Activated CD4-positive, alpha-beta memory T cell treated with anti-CD3 and anti-CD28 coated beads, Interleukin-2, amount 10 ng/mL, durations not matched to agents 7 days and 5 days (primary cell): ENCODE measurements at places on chromosomes 4 and X. TPM values are rescaled to one million over a fixed set of nuclear protein-coding genes. Genes with fewer than 3 reads are reported as not detected.

CT47B1 gene
- not detected for total RNA-seq

C4orf50 gene
- 1.0 TPM for total RNA-seq

KIF4A gene
- total RNA-seq, result 34.0 TPM

KIAA1210 gene
- total RNA-seq, result not detected

BMPR1B gene
- not detected for total RNA-seq

SCML1 gene
- total RNA-seq, result 0.50 TPM

ETDB gene
- not detected for total RNA-seq

ZNF711 gene
- 0.18 TPM for total RNA-seq

DNA sequence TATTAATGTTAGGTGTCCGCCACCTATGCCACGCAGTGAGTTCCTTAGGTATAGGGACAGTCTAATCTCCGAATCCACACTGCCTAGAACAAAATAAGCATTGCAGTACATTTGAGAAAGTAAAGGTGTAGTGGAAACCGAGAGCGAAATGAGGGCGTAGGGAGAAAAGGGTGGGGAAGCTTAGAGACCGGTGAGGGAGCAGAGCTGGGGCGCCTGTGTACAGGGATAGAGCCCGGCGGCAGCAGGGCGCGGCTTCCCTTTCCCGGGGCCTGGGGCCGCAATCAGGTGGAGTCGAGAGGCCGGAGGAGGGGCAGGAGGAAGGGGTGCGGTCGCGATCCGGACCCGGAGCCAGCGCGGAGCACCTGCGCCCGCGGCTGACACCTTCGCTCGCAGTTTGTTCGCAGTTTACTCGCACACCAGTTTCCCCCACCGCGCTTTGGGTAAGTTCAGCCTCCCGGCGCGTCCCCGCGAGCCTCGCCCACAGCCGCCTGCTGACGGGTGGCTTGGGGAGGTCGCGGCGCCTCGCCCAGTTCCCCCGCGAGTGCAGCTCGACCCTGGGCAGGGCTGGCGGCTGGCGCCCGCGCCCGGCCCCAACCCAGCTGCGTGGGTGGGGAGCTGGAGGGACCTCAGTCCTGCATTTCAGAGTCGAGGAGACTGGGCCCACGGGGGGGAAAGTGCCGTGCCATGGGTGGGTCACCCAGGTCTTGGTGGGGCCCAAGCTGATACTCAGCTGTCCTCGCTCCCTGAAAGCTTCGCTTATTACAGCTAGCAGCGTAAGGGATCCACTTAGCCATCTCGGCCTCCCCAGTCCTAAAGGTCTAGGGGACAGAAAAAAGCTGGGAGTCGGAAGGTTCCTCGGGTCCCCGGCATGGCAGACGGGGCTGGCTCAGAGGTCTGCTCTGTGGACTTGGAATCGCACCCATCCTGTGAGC is at the start of gene ANXA3:
ANXA3 (plus strand) TSS at position 351 of the 932 bp plus-strand sequence. CDS start 2,704 bp downstream, outside the sequence.
- DNase-seq, result peak; percentile 16

DNA sequence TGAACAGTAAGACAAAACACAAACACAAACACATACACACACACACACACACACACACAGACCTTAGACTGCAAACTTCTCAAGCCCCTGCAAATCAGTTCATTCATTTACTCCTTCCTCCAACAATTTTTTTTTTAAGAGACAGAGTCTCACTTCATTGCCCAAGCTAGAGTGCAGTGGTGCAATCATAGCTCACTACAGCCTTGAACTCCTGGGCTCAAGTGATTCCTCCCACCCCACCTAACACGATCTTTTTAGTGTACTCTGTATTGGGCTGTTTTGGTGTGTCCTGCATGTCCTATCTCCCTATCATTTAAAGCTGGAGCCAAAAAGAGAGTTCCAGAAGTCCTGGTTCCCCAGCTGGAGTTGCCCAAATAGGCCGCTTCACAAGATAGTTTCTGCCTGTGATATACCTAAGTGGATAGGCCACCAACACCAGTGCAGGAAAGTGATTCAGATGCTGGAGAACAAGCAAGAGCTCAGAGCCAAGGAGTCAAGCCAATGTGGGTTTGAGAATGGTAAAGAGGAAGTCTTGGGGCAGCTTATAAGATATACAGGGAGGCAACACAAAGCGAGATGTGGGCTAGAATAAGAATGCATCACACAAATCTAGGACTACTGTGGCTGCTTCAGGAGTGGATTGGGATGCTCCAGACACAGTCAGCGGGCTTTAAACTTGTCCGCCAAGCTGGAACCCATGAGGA is 85.4 kb upstream of the RAPGEF2 start:
- no peak for DNase-seq

DNA sequence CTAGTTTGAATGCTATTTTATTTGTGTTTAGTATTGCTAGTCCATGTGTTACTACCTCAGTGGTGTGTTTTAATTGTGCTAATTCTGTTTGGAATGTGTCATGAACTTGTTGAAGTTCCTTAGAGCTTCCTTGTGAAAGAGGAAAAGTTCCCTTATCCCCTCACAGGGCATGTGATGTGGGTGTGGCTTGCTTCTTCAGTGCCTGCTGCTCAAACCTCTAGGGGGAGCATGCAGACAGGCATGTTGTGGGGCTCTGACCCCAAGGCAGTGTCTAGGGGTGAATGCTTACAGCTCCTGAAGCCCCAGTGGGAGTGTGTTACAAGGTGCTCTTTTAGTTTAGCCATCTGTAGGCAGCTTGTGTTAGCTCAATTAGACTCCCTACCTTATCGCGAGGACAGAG is 86.5 kb downstream of the MAGED4 start:
- DNase-seq, result peak; percentile 16

DNA sequence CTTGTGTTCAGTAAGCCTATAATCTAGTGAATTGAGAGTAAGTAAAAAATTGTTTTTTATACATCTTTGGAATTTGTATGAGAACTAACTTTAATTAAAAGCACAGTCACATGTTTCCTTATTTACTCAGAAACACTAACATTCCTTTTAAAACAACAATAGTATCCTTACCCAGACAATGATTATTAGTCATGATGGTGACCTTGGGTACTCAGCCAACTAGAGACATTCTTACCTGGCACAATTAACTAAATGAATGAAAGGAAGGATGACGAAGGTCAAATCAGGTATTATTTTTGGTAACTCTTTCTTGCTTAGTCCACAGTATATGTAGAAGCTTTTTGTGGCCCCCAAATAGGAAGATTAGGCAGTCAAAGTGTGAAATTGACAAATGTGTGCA is 901.0 kb downstream of the FAT4 start:
- no peak for DNase-seq

DNA sequence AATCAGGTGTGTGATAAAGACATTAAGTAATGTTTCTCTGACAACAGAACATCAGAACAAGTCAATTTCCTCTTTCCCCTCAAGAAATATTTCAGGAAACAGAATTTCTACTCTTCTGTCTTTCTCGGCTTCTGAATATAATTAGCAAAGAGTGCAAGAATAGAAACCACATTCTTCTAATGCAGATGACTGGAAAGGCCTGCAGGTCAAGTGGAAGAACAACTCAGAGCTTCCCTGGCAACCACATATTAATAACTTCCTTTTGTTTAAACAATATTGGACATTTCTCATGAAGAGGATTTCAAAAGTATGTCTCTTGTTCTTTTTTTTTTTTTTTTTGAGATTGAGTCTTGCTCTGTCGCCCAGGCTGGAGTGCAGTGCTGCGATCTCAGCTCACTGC is 225.5 kb downstream of the PARM1 start:
- no peak for DNase-seq

- DNase-seq, result no peak
These were observed 321.6 kb downstream of the ARHGAP10 start for GRCh38 chr4:148053298-148054003.

DNA sequence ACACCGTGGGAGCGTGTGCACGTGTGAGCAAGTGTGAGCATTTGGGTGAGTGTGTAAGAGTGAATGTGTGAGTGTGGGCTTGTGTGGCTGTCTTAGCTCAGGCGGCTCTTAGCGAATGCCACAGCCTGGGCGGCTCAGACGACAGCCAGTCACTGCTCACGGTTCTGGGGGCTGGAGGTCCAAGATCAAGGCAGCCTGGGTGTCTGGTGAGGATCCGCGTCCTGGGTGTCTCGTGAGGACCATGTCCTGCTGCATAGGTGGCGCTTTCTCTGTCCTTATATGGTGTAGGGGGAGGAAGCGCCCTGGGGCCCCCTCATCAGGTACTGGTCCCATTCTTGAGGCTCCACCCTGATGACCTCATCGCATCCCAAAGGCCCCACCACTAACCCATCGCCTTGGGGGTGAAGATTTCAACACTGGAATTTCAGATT is 4.5 kb downstream of the DOK7 start:
- DNase-seq, result no peak

DNA sequence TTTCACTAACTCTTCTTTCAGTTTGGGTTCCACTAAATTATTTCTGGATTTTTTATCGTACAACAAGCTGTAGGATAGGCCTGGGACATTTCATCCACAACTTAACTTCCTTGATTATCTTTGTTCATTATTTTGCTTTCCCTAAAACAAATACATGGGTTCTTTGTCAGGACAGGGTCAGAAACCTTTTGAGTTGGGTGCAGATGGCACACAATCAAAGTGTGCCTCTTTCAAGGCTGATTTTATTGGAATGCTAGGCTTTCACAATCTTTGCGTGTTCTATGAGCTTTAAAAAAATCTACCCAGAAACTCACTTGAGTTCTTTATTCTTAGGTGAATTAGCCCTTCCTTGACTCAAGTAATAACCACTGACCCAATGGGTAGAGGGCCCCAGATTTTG is 348.4 kb downstream of the FAM47B start:
- DNase-seq, result no peak

DNA sequence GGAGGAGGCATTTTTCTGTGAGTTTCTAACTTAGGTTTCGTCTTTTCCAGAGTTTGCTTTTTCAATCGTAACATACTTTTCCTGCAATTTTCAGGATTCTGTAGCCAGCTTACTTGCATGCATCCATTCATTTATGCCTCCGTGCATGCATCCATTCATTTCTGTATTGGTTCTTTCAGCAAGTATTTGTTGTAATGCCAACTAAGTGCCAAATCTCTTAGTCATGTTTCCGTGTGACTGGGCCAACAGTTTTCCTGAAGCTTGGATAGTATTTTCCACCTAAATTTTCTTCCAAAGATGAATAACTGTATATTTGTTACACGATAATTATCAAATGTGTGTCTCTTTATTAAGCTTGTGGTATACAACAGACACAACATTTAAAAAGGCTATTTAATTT is 41.5 kb downstream of the CBLL2 start:
- no peak for DNase-seq

DNA sequence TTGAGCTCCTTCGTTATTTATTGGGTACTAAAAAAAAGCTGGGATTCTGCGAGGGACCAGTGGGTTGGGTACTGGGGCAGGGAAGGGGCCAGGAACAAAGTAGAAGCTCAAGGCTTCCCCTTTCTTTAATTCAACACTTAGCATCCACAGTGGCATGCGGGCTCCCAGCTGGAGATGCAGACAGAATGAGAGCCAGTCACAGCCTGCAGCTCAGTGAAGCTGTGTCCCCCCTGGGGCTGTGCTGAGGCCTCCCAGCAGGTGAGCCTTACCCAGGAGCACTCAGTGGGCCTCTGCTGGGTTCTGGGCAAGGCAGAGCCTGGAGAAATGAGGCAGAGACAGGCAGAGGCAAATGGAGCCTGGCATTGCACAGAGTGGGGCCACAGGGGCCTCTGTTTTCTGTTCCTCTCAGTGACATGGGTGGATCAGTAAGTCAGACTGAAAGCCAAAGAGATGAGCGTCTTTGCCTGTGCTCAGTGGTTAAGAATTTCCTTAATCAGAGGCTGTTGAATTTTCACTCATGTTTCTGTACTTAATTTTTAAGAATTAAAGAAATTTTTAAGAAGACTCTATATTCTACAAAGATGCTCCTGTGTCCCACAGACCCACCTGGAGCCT is 181.4 kb upstream of the RBPJ start:
- DNase-seq, result no peak
